ENCODE measurements at places on chromosomes 11 and 22.

DNA sequence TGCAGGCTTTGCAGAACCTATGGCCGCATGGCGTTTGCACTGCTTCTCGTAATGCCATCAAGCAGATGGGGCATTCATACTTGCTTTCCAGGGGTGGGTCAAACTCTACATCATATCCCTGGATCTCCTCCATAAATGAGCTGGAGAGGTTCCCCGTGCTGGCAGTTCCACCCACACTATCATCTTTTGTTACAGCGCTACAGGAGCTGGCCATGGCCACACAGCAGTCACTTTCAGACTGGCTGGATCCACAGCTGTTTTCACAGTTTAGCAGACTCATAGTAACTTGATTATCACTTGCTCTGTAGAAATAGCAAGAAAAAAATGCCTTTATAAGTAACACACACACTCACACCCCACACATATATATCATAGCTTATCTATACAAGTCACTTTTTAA is 8.8 kb downstream of the TRAF6 start:
- no peak for DNase-seq

- no peak for DNase-seq
Measured at GRCh38 chr11:101723371-101723770, 139.6 kb upstream of the TRPC6 start.

DNA sequence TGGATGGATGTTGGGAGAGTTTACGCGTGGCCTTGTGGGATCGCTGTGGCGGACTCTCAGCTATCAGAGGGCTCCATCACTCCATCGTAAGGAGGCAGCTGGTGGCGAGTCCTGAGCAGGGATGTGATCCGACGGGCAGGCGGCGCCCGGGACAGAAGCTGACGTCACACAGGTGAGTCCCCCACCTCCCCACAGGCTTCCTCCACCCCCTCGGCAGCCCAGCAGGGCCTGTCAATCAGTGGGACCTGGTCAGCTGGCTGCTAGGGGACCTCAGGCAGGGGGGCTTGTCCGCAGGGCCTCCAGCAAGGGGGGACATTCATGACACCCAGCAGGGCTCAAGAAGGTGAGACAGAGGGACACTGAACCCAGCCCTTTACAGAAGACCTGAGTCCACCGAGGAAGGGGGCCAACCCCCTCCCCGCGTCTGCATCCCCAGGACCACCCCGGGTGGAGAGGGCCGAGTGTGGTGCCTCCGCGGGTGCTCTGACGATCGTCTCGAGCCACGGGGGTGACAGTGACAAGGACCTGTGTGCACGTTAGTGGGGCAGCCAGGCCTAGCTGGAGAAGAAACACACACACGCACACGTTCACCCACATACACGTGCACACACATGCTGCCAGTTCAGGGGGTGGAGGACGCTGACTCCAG is 7.1 kb downstream of the HRAS start:
- DNase-seq: no peak

GRCh38 chr11:31433851-31434250 is 64.2 kb downstream of the DNAJC24 start:
- no peak for DNase-seq

GRCh38 chr11:2555891-2556290 is 111.1 kb downstream of the KCNQ1 start:
- DNase-seq: no peak

GRCh38 chr22:49847751-49848689 is 5.6 kb upstream of the ZBED4 start:
- no peak for DNase-seq

DNA sequence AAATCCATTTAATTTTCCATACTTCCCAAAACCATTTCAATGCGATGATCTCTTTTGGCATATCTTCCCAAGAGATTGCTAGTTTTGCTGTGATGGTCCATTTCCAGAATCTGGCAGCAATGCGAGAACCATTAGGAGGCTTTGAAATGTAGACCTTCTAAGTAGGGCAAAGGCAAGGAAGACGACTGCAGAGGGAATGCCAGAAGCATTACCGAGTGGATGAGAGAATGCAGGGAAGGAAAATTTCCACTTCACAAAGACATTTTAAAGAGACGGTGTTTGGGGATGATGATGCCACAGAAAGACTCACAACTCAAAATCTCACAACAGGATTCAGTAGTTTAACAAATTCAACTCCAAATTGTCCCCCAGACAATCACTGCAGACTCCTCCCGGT is 471 bp upstream of the CEP126 start:
- no peak for DNase-seq

- DNase-seq: peak; percentile 65
Measured at GRCh38 chr11:44634401-44635281, 69.2 kb downstream of the CD82 start.

DNA sequence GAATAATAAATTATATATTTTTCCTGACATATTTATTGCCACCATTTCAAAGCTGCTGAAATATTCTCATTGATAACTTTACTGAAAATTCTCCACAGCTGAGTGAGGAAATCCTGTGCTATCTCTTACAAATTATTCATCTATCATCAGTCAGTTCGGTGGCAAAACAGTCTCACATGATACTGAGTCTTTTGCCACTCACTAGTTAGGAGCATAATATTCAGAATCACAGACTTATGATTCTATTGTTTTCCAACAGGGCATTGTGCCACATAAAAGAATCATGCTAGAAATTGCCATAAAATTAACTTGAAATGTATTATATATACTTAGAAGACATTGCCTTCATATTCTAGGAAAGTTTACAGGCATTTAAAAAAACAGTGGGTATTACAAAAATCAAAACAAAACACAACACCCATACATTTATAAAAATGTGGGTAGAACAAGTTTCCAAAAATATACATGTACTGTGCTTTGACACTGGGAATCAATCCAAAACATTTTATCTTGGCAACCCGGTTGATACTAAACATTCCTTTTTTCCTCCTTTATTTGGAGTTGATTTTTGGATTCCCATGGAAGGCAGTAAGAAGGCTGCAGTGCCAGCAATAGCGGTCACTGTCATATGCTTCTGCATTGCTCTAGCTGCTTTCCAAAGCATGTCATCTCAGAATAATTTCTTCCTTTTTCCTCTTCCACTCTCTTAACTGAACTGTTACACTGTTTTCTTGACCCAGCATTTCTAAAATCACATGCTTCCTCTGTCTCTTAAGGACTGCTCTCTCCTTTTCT is 42.5 kb downstream of the ATG16L2 start:
- no peak for DNase-seq

DNA sequence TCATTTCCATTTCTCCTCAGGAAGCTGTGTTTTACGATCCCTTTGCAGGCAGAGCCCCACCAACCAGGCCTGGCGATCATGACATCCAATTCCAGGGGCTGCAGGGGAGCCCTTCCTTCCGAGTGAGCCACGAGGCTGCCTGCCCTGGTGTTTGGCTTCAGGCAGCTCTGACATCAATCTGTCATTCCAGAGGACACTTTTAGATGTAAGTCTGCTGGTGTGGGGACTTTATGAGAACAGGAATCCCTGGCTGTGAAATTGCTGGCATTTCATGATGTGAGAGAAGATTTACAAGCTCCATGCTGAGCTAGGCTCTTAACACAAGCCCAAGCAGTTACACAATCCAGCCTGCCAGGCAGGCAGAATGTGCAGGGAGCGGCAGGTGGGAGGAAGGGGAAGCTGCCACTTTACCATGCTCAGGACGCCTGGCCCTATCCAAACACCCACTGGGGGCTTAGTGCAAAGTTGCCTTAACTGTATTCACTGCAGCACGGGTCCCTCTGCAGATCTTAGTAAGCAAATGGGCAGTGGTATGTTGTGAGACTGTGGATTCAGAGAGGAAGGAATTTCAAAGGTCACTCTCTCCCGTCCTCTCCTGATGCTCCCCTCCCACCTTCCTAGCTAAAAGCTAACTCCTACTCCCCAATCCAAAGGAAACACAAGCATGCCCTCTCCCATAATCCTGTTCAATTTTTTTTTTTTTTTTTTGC is 43.4 kb upstream of the MICAL2 start:
- DNase-seq: no peak

- no peak for DNase-seq
Measured at GRCh38 chr11:14132312-14132711, 169.8 kb downstream of the SPON1 start.

DNA sequence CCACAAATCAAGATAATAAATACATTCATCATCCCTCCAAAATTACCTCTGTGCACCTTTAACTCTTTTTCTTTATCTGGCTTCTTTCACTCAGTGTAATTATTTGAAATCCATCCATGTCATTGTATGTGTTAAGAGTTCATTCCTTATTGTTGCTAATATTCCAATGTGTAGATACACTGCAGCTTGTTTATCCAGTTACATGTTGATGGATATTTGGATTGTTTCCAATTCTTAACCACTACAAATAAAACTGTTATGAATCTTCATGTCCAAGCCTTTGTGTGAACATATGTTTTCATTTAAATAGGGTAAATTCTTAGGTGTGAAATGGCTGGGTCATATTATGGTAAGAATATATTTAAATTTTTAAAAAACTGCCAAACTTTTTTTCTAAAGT is 323.3 kb upstream of the NCAM1 start:
- DNase-seq: no peak

- no peak for DNase-seq
Measured at GRCh38 chr22:37818409-37819104, 4.6 kb upstream of the GALR3 start.

DNA sequence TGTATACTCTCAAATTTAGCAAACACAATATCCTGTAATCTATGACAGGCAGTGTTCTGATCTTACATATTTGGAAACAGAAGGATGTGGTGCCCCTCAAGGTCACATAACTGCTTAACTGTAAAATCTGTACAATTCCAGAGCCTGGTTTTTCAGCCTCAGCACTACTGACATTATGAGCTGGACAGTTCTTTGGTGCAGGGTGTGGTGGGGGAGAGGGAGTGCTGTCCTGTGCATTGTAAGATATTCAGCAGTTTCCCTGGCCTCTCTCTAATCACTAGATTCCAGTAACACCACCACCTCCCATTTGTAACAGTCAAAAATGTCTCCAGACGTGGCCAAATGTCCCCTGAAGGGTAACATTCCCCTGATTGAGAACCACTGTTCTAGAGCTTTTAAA is 1.8 kb upstream of the OR5B21 start:
- DNase-seq: no peak

- no peak for DNase-seq
Measured at GRCh38 chr11:12636871-12637410, 37.3 kb upstream of the TEAD1 start.

GRCh38 chr11:9211322-9211721 is 53.8 kb downstream of the DENND5A start:
- no peak for DNase-seq

GRCh38 chr11:4049006-4049405 is 45.6 kb upstream of the RRM1 start:
- DNase-seq: no peak

- DNase-seq: no peak
Measured at GRCh38 chr22:44661659-44662569, 40.1 kb upstream of the PRR5 start.

GRCh38 chr11:13686776-13687175 is 18.3 kb downstream of the FAR1 start:
- DNase-seq: no peak

- DNase-seq: peak; percentile 53
Measured at GRCh38 chr22:44360668-44361381, 48.1 kb upstream of the SHISAL1 start.

DNA sequence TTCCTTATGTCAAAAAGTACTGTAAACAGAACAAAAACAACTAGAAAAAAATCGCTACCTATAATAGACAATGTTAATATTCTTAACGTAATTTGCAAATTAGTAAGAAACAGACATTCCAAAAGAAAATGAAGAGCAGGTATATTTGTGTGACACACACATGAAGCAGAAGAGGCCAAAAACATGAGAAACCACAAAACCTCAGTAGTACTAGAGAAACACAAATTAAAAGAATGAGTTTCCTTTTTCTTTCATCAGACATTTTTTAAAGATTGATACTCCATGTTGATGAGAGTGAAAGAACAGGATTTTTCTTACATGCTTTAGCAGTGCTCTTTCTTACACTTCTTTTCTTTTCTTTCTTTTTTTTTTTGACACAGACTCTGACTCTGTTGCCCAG is 34.2 kb upstream of the PCF11 start:
- no peak for DNase-seq

GRCh38 chr22:21624120-21624879 is 5.5 kb downstream of the YDJC start:
- DNase-seq: no peak

DNA sequence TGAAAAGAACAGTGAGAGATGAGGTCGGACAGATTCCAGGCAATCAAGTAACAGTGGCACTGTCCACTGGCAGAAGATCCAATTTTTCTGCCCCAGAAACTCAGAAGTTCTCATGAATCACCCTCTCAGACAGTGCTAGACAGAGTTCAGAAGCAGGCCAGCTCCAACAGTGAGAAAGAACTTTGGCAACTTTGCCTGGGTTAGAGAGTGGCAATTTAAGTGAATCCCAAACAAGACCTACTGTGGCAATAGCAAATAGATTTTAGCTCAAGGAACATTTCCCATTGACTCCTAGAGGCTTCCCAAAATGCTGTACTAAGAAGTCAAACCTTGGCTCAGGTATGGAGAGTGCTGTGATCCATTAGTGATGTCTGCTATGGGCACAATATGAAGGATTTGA is 12.3 kb downstream of the CD44 start:
- no peak for DNase-seq

- no peak for DNase-seq
Measured at GRCh38 chr11:1219446-1219833, 3.4 kb upstream of the MUC5B start.

GRCh38 chr11:112725636-112726035 is 235.6 kb upstream of the NCAM1 start:
- DNase-seq: no peak

DNA sequence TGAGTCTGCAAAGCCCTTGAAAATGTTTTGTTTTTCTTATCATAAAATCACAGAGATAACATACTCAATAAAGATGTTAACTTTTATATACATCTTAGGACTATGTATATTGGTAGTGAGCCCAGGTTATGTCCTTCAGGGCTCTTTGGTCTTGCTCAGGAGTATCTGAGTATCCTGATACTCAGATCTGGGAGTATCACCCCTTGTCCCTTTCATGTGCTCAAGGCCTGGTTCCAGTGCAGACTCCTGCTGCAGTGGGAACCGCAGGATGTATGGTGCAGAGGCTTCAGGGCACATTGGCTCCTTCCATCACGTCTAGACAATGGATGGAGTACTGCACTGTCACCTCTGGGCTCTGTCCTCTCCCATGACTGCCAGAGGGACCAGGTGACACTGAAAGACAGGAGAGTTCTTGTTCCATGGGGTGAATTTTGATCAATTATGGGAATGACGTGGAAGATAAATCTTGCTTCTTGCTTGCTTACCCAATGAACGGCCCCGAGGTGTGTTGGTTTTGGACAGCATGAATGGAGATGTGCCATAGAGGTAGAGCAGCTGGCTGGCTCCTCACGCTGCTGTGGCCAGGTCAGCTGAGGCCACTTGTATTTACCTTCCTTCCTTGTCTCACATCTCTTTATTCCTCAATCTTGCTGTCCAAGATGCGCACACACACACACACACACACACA is 215.5 kb downstream of the ARHGAP42 start:
- DNase-seq: no peak

- DNase-seq: no peak
Measured at GRCh38 chr11:94728541-94728940, 39.6 kb upstream of the AMOTL1 start.
